ENCODE measurements at places on chromosomes 12 and 14.

DNA sequence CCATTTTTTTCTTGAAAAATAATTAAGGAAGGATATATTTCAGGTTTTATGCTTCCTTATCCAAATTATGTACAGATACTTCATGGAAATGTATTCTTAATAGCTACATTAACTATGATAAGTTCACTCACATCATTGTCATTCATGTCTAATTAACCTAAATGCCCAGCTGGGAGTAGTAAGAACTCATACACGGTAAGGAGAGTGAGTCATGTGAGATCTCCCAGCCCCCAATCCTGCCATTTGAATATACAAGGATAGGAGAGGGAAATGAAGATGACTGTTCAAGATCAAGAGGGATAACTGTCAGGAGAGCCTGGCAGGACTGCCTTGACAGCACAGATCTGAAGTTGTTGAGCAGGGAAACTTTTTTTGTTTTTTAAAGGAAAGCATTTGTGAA, 343.4 kb upstream of the USP15 start:
- DNase-seq = no peak

GRCh38 chr12:106918746-106919145, 37.0 kb upstream of the TMEM263 start:
- DNase-seq = no peak

GRCh38 chr14:52103416-52103815, 34.6 kb upstream of the NID2 start:
- DNase-seq = no peak

DNA sequence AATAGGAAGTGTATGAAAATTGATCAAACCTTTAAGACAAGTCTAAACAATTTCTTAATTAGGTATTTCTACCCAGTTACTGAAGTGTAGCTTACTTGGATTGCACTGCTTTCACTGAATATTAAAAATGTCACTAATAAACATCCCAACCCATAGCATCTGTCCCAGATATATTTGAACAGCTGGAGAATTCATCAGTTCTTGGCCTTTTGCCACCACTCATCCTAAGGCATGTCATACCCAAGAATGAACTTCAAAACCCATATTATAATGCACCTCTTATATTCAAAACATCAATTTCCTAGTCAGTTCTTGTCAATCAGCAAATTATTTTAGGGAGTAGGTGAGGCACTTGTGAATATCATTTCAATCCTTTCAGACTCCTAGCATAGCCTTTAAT, 392.3 kb downstream of the PAWR start:
- no peak for DNase-seq

- DNase-seq = no peak
These were observed 9.0 kb upstream of the DCN start for GRCh38 chr12:91191513-91192111.

DNA sequence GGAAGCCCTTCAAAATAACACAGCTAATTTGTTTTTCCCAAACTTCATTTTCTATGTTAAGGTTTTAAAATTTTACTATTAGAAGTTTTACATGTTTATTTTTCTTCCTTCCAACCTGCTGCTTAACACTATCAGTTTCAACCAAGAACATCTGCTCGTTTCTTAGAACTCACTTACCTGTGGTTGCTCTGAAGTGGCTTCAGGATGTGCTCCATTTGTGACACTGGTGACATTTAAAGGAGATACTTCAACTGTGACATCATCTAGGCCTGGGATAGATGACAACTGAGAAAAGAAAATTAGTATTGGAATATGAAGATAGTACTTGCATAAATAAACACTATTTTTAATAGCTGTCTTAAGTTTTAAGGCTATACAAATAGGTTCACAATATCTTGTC, 17.9 kb downstream of the WASHC3 start:
- DNase-seq = no peak

DNA sequence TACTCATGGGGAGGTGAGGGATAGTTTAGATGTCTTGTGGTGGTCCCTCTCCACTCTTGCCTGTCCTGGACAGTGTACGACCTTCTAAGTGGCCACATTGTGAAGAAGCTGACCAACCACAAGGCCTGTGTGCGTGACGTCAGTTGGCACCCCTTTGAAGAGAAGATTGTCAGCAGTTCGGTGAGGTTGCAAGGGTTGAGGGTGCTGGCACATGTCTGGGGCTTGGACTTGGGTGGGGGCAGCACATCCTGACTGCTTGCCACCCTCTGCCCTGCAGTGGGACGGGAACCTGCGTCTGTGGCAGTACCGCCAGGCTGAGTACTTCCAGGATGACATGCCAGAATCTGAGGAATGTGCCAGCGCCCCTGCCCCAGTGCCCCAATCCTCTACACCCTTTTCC, 7.6 kb upstream of the FITM1 start:
- DNase-seq = no peak

DNA sequence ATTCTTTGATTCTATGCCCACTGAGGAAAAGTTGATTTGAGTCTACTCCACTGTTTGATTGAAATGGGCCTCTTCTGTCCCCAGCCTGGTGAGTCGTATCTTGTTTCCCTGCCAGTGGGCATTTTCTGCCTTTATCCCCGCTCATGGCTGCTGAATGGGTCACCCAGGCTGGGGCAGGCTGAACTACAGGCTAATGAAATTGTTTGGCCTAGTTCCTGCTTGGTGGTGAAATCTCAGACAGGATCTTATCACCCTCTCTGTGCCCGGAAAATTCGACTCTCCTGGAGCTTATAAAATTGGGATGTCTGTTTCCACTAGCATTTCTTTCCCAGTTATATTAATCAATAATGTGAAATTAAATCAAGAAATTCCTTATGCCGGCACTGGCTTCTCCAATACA, 65.0 kb downstream of the CHST11 start:
- DNase-seq = no peak

DNA sequence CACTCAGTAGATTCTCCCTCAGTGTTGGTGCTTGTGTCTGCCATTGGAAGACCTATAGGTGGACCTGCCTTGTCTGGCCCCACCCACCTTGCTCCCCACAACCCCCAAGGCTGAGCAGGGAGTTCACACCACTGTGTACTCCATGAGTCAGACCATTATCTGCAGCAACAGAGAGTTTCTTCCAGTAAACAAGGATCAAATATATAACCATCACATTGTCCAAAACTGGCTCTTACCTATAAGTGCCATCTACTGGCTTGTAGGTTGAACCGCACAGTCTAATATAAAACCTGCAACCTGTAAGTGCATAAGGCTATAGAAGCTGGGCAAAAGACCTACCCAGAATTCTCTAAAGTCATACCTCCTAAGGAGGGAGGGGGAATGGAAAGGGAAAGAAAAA, 7.9 kb downstream of the TAS2R13 start:
- no peak for DNase-seq

- DNase-seq = no peak
These were observed 7.9 kb upstream of the MAPK1IP1L start for GRCh38 chr14:55043528-55043927.

GRCh38 chr14:70896981-70897380, 10.3 kb upstream of the PCNX1 start:
- no peak for DNase-seq

DNA sequence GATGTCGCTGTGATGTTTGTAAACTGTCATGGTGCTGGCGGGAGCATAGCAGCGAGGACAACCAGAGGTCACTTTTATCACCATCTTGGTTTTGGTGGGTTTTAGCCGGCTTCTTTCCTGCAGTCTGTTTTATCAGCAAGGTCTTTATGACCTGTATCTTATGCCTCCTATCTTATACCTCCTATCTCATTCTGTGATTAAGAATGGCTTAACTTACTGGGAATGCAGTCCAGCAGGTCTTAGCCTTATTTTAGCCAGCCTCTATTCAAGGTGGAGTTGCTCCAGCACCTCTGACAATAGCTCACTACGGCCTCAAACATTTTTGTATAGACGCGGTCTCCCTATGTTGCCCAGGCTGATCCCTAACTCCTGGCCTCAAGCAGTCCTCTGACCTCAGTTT, 53.7 kb downstream of the B4GALNT3 start:
- DNase-seq = no peak

DNA sequence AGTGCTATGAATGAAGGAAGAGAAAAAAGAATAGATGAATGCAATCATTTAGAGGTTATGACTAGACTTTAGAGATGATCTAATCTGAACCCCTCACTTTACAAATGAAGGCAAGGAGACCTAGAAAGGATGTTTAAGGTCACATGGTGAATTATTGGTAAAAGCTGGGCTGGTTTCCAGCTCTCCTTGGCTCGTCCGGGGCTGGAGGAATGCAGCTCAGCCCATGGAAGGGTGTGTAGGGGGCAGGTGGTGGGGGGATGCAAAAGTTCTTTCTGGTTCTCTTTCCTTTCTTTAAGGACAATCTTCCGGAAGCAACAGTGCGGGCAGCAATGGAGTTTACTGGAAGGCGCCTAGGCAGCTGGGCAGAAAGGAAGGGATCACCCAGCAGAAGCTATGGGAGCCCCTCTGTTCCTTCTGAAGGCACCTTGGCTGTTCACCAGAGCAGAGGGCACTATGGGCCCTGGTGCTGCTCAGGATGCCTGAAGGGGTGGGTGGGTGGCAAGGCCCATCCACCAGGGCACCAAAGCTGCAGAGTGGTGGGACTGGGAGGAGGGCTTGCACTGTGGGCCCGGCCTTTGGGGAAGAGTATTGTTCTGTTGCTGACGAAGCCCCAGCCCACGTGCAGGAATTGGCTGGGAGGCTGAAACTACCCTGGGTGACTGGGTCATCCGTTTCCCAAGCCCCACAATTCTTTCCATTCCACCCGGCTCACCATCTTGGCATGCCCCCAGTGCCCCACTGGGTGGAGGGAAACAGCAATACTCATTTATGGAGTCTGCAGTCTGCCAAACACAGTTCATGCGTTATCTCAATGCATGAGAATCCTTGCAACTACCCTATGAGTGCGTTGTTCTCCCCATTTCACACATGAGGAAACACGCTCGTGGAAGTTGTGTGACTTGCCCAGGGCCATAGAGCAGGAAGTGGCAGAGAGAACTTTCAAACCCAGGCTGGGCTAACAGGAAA, 78.2 kb downstream of the IRF2BPL start:
- DNase-seq = no peak

DNA sequence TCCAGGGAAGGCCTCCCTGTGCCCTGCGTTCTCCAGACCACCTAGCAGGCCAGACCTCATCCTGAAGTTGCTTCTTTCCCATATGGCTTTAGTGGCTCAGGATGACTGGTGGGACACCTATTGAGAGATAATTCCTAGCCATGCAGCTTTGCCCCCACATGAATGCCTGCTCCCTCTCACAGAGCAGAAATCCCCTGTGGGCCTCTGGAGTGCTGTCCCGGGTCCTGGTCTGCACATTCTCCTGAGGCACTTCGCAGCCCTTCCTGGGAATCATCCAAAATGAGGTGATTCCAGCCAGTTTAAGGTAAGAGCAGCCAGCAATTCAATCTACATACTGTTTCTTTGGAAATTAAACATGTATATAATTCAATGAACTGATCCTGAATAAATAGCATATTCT, 135.9 kb downstream of the GPR65 start:
- no peak for DNase-seq

DNA sequence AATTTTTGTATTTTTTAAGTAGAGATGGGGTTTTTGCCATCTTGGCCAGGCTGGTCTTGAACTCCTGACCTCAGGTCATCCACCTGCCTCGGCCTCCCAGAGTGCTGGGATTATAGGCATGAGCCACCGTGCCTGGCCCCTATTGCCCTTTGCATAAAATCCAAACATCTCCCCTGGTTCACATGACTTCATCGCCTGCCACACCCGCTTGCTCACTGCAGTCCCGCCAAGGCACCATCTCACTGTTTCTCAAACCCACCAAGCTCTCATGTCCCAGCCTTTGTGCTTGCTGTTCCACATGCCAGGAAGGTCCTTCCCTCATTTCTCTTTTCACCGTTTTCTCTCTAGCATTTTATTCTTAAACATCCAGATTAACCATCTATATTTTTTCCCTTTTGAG, 9.7 kb downstream of the RHOF start:
- DNase-seq = no peak

- no peak for DNase-seq
These were observed at the start of gene PLEKHD1 for GRCh38 chr14:69484444-69485314. PLEKHD1 (plus strand) TSS chr14:69484728; CDS start chr14:69484966, 238 bp downstream.

DNA sequence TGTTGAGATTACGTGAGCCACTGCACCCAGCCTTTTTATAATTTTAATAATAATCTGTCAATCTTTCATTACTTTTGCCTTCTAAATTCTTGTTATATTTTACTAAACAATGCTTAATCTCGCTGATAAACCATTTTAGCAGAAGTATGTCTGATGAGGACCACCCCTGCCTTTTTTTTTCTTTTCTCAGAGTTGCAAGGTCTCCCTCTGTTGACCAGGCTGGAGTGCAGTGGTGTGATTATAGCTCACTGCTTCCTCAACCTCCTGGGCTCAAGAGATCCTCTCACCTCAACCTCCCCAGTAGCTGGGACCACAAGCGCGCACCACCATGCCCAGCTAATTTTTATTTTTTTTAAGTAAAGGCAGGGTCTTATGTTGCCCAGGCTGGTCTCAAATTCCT, 118.6 kb upstream of the DNM1L start:
- DNase-seq = no peak

GRCh38 chr12:15899282-15899870, 11.8 kb upstream of the DERA start:
- no peak for DNase-seq

DNA sequence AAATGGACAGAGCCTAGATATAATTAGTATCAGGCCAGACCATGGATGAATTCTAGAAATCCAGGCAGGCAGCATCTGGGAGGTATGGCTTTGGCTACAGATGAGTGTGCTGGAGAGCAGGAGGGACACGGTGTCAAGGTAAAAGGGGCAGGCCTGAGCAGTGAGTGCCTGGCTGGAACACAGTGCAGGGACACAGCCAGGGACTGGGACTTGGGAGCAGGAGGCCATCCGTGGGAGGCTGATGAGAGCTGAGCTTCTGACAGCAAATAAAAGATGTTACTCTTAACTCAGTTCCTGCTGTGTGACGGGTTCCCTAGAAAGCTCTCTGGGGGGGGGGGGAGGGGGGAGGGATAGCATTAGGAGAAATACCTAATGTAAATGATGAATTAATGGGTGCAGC, 13.6 kb upstream of the LGALS3 start:
- DNase-seq = no peak

DNA sequence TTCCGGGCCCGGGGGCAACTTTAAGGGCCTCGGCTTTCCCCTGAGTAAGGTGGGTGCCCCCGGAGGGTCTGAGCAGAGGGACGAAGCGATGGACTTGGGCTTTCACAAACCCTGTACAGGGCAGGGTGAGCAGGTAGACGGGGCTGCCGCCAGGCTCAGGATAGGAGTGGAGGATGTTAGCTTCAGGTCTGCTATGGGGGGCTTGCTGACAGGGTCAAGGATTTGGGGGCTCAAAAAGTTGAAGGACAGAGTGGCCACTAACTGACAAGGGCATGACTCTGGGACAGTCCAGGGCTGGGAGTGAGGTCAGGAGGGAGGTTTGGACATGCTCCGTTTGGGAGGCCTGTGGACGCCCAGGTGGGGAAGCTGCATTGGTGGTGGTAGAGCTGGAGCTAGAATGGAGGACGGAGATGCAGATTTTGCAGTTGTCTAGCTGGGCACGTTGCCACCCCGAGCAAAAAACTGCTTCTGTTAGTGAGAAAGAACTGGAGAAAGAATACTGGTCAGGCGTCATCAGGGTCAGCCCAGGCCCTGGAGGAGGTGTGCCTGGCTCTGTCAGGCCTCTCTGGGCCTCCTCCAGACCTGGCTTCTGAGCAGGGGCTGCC, 113.3 kb downstream of the ADGRD1 start:
- DNase-seq = no peak
